ENCODE measurements at places on chromosomes 3 and 15.

DNA sequence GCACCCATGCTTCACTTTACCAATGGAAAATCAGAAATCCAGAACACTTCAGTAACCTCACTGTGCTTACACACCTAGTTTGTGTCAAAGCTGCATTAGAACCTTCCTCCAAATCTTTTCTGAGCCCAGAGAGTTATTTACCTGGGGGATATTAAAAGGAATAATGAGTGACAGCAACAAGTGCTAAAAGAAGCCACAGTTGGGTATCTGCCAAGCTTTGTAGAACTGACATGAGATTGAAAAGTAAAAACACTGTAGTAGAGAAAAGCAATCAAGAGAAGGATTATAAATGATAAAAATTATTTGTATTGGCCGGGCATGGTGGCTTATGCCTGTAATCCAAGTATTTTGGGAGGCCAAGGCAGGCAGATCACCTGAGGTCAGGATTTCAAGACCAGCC is 8.8 kb upstream of the TBC1D23 start:
- DNase-seq = no peak

- DNase-seq = no peak
Observed at GRCh38 chr15:80174017-80174746, 21.4 kb downstream of the FAH start.

- no peak for DNase-seq
Observed at GRCh38 chr15:63909819-63910437, 76.2 kb upstream of the HERC1 start.

GRCh38 chr15:40006646-40007045 is 32.3 kb downstream of the SRP14 start:
- DNase-seq = no peak

- no peak for DNase-seq
Observed at GRCh38 chr3:9119331-9119730, 130.1 kb downstream of the SRGAP3 start.

- DNase-seq = no peak
Observed at GRCh38 chr3:27680517-27681246, 41.4 kb downstream of the EOMES start.

GRCh38 chr3:165854696-165855095 is 17.5 kb upstream of the BCHE start:
- DNase-seq = peak; percentile 1

- no peak for DNase-seq
Observed at GRCh38 chr3:9398700-9399336, 1.4 kb downstream of the SETD5 start.

- no peak for DNase-seq
Observed at GRCh38 chr15:70212963-70213315, 115.2 kb upstream of the TLE3 start.

DNA sequence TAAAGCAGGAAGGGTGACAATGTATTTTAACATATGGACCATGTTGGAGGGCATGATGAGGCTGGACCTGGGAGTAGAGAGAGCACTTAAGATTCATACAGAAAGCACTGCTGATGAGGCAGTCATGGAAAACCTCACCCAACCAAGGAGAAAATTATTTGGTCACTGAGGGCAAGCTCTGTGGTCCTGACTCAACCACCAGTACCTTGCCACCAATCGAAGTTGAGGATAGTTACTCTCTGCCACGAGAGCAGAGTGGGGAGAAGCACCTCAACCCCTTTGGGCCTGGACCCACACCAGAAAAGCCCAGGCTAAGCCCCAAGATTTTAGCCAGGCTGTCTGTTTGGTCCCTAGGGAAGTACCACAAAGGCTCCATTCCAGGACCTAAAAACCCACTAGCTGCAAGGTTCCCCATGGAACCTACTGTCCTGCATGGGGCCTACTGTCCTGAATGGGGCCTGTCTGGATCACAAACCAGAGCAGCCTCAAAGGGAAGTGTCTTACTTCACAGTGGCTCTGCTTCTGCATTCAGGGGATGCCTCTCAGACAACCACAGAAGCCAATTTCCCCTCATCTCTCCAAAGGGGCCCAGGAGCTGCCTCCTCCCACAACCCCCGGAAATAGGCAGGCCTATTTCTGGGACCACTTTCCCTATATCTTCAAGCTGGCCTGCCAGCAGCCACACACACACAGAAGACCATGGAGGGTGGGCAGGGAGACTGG is 4.2 kb downstream of the CCDC71 start:
- DNase-seq = no peak

- peak; percentile 5 for DNase-seq
Observed at GRCh38 chr3:115626721-115627120, 3.4 kb downstream of the GAP43 start.

DNA sequence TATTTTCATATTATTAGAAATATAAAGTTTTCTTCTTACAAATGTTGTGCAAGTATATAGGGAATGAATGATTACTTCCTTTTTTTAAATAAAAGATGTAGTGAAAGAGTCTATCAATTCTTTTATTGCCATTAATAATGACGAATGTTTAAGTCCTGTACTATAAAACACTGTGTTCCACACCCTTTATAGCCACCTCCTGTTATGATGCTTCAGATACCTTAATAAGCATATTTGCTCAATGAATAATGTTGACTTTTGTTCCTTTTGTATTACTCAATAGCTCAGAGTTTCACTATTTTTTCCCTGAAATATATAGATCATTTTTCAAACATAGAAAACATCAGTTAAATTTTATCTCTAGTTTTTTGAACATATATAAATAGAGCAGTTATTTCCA is 378.2 kb upstream of the THBS1 start:
- no peak for DNase-seq

- no peak for DNase-seq
Observed at GRCh38 chr15:83612226-83612625, 41.7 kb upstream of the ADAMTSL3 start.

GRCh38 chr3:38646630-38647029 is 2.9 kb downstream of the SCN5A start:
- DNase-seq = no peak

GRCh38 chr15:59140422-59141226 is 35.7 kb downstream of the CCNB2 start:
- DNase-seq = no peak

GRCh38 chr15:85541744-85542143 is 161.3 kb downstream of the AKAP13 start:
- DNase-seq = no peak

- DNase-seq = no peak
Observed at GRCh38 chr3:190424108-190424477, 25.6 kb downstream of the TMEM207 start.

DNA sequence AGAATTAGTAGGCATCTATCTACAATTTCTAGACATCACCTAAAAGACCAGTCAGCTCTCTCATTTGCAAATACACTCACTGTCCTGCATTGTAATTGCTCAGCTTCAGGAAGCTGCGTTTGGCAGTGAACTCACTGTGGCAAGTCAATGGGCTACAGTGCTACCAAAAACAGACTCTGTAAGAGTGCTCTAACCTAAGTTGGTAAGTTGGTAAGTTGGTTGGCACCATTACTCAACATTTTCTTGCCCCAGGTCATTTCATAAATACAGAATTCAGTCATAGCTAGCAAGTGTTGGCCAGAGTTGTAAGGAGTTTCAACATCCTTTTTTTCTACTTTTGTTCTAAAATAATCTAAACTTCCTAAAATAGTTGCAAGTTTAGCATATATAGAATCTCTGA is 466.3 kb downstream of the NAALADL2 start:
- DNase-seq = no peak

DNA sequence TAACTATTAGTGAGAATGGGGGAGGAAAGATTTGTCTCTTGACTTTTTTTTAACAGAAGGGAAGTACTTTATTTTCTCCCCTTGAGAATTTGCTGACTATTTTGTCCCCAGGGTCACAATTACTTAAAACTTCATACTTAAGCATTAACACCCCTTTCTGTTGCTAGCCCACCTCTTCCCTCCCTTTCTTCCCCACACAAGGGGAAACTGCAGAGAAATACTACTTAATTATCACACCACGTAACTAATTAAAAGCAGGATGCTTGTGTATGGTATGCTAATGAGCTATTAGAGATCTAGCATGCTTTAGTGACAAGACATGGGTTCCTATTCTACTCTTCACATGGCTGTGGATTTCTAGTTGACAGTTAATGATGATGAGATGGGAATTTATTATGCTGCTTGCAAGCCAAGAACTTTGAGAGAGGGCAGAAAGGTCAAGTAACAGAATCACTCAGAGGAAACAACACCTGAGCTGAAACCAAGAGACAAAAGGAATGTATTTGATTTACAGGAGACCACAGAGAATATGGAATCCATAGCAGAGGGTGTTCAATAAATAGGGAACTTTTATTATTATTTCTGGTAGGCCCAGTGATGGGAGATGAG is 179.2 kb downstream of the LSAMP start:
- DNase-seq = no peak

DNA sequence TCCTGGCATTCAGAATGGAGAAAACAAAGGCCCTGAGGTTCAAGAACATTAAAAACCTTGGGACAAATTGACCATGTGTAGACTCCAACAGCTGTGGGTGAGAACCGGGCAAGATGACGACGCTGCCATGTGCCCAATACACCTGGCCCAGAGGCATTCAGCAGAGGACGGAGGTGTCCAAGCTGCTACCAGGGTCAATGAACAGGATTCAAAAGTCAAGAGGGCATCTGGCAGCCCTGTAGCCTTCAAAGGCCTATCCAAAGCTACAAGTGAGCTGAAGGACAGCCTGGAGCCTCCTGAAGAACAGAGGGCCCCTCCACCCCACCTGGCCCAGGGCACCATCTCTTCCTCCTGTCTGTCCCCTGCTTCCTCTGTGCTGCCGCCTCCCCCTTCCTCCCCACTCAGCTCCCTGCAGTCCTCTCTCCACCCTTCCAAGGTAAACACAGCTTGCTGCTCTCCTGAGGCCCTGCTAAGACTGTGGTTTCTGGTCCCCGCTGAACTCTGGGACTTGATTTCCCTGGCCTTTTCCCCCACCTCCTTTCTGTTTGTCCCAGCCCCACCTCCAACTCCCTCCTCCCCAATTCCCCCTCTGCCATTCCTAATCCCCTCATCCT is 57.5 kb downstream of the HMCES start:
- no peak for DNase-seq

DNA sequence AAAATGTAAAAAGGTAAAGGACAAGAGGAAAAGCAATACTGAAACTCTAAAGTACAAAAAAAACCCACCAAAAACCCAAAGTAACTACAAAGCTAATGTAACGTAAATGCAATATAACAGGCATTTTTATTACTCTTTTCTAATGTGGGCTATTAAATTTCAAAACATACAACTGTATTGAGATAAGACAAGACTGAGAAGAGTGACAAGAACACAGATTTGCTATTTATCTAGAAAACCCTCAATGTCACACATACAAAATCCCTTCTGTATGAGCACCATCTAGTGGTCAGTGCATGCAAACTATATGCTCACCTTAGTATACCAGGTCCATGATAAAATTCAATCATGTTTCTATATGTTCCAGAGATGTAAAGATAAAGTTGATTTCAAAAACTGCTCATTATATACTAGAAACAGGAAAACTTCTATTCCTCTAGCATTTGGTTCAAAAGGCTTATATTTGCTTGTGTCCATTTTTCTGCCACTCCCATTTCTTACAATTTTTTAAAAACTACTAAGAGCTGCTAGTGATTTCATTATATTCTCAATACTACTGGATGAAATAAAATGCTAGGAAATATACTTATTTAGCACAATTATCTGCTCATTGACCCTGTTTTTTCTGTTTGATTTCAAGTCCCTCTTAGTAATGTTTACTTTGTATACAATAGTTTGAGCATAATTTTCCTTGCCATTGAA is 111.4 kb downstream of the DLG1 start:
- peak; percentile 67 for DNase-seq

- no peak for DNase-seq
Observed at GRCh38 chr15:30923429-30923828, 19.7 kb downstream of the FAN1 start.

DNA sequence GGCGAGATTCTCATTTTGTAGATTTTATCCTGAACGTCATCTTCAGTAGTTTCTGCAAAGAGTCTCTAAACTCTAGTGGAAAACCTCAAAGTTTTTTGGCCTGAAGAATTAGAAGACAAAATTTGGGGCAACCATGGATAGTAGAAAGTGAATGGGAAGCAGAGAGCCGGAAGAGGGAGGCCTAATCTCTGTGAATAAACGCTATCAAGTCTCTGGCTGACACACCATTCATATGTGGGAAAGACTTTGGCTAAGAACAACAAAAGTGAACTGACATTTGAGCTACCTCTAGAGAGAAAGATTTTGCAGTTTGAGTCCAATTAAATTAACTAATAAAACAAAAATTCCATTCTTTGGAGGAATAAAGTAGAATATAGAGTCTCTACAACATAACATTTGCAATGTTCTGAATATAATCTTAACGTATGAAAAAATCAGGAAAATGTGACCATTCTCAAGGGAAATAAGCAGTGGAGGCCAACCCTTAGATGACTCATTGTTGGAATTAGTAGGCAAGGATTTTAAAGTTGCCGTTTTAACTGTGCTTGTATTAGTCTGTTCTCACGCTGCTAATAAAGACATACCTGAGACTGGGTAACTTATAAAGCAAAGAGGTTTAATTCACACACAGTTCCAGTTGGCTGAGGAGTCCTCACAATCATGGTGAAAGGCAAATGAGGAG is 184.6 kb downstream of the C3orf38 start:
- DNase-seq = no peak

DNA sequence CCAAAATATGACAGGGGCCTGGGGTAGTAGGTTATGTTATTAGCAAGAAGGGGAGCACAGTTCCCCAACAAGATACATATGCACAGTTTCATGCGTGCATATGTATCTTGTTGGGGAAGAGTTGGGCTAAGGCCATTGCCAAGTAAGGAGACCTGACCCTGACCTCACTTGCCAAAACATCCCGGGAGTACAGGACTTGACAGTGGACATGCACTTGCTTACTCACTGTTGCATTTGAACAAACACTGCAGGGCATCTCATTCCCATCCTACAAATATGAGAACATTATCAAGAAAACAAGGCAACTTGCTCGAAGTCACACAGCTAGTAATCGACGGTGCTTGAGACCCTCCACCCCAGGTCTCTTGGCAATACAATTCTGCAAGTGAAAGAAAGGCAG is 4.8 kb upstream of the CAMP start:
- no peak for DNase-seq

- DNase-seq = no peak
Observed at GRCh38 chr3:138443091-138443490, 8.7 kb downstream of the ESYT3 start.

GRCh38 chr3:62134061-62134496 is 239.3 kb downstream of the FEZF2 start:
- DNase-seq = no peak

DNA sequence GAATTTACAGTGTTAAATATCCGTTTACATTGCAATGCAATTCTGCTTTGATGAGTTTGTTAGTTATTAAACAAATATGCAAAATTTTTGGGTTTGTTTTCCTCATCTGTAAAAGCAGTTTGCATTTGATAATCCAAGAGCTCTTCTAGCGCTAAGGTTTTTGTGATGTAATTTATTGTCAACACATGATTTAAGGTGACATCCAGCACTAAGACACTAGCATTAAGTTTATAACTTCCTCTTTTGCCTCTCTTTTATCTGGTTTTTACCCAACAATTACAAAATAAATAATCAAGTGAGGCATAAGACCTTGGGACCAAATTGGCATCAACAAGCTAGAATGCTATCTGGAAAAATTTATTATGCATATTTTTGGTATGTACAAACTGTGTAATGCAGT is 969 bp upstream of the DNAJC19 start:
- no peak for DNase-seq

All from NCI-H2171 (cell line).